Thyroid gland (tissue), 4 donors: ENCODE measurements at places on chromosomes 6 and 20. TPM values are rescaled to one million over a fixed set of nuclear protein-coding genes. Genes with fewer than 3 reads are reported as not detected.

- no peaks in the 10 kb centered on the region for H3K27me3 ChIP-seq
- H3K36me3 ChIP-seq = no peaks in the 10 kb centered on the region
- peak within 1 kb of the TSS; percentile 90 for H3K27ac ChIP-seq
These were observed at the start of gene IL20RA for GRCh38 chr6:137044366-137045221. TSS of gene IL20RA (minus strand) at chr6:137044965. CDS start at chr6:137044728, 237 bp downstream.

The PRL gene
- total RNA-seq = not detected

- H3K4me1 ChIP-seq = peaks cover 12% of the 10 kb centered on the region
- H3K27ac ChIP-seq = no peak overlapping the region
- H3K36me3 ChIP-seq = no peaks in the 10 kb centered on the region
- no peak overlapping the region for H3K4me3 ChIP-seq
These were observed 205.0 kb upstream of the PREP start for GRCh38 chr6:105607636-105608621.

DNA sequence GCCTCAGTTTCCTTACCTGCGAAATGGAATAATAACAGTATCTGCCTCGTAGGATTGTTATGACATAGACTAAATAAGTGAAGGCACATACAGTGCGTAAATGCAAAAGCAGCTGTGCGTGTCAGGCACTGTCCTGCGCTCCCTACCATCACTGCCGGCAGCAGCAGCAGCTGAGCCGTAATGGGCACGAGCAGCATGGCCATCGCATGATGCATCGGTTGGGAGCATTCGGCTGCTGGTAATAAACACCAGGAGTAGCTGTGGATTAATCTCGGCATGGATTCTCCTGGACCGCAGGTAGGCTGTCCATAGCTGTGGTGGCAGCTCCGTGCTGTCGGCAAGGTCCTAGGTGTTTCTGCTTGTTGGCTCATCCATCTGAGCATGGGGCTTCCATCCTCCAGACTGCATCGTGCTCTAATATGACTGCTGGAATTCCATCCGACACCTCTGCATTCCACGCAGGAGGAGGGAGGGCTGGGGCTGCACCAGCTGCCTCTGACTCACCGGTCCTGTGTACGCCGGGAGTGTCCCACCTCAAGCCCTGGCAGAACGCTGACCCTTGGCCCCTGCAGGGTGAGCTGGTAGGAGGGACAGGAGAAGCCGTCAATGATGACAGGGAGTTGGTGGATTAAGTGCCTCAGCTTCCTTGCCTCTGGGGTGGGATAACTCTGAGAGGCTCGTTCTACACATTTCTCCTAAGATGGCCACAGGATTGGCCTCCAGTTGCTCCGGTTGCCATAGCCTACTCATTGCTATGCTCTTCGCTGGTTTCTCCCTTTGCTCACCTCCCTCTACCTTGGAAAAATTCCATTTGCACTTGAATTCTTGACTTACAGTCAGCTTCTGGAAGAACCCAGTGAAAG, 100.9 kb upstream of the PMEPA1 start:
- H3K27me3 ChIP-seq = no peaks in the 10 kb centered on the region
- H3K27ac ChIP-seq = no peak overlapping the region
- no peak overlapping the region for H3K4me3 ChIP-seq
- no peaks in the 10 kb centered on the region for H3K4me1 ChIP-seq

The GSTA4 gene
- 20.9 TPM for total RNA-seq

- no peaks in the 10 kb centered on the region for H3K27me3 ChIP-seq
- H3K27ac ChIP-seq = no peak overlapping the region
- no peak overlapping the region for H3K4me3 ChIP-seq
- H3K4me1 ChIP-seq = no peaks in the 10 kb centered on the region
These were observed 19.2 kb downstream of the SNRPB start for GRCh38 chr20:2451422-2451821.

The TRIM31 gene
- total RNA-seq = not detected

GRCh38 chr6:114588726-114589125, 245.9 kb upstream of the HS3ST5 start:
- no peaks in the 10 kb centered on the region for H3K4me1 ChIP-seq
- no peaks in the 10 kb centered on the region for H3K36me3 ChIP-seq
- H3K4me3 ChIP-seq = no peak overlapping the region

The CD109 gene
- 2.2 TPM for total RNA-seq

The WFDC10B gene
- not detected for total RNA-seq

DNA sequence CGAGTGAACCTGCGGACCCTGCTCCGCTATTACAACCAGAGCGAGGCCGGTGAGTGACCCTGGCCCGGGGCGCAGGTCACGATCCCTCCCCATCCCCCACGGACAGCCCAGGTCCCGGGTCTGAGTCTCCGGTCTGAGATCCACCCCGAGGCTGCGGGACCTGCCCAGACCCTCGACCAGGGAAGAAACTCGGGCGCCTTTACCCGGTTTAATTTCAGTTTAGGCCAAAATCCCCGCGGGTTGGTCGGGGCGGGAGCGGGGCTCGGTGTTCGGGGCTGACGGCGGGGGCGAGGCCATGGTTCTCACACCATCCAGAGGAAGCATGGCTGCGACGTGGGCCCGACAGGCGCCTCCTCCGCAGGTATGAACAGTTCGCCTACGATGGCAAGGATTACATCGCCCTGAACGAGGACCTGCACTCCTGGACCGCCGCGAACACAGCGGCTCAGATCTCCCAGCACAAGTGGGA, 46.9 kb upstream of the TRIM26 start:
- H3K36me3 ChIP-seq = no peaks in the 10 kb centered on the region
- H3K4me3 ChIP-seq = peak overlapping the region; percentile 27
- no peaks in the 10 kb centered on the region for H3K27me3 ChIP-seq
- peaks cover 3% of the 10 kb centered on the region for H3K4me1 ChIP-seq
- DNase-seq = peak; percentile 7

The ADTRP gene
- total RNA-seq = not detected

The DHX35 gene
- total RNA-seq = 17.9 TPM

The CHD6 gene
- total RNA-seq = 104 TPM

- no peak overlapping the region for H3K27ac ChIP-seq
- no peak overlapping the region for H3K4me3 ChIP-seq
- H3K27me3 ChIP-seq = no peaks in the 10 kb centered on the region
These were observed 97.5 kb upstream of the ZBTB24 start for GRCh38 chr6:109580519-109580918.

The BMP7 gene
- 34.0 TPM for total RNA-seq

The SLC22A2 gene
- total RNA-seq = not detected
